ENCODE measurements at places on chromosomes 6 and 20.

- DNase-seq, result no peak
Measured at GRCh38 chr6:842141-842540, 149.2 kb upstream of the EXOC2 start.

GRCh38 chr20:39676857-39677391 is 714.8 kb downstream of the DHX35 start:
- no peak for DNase-seq

DNA sequence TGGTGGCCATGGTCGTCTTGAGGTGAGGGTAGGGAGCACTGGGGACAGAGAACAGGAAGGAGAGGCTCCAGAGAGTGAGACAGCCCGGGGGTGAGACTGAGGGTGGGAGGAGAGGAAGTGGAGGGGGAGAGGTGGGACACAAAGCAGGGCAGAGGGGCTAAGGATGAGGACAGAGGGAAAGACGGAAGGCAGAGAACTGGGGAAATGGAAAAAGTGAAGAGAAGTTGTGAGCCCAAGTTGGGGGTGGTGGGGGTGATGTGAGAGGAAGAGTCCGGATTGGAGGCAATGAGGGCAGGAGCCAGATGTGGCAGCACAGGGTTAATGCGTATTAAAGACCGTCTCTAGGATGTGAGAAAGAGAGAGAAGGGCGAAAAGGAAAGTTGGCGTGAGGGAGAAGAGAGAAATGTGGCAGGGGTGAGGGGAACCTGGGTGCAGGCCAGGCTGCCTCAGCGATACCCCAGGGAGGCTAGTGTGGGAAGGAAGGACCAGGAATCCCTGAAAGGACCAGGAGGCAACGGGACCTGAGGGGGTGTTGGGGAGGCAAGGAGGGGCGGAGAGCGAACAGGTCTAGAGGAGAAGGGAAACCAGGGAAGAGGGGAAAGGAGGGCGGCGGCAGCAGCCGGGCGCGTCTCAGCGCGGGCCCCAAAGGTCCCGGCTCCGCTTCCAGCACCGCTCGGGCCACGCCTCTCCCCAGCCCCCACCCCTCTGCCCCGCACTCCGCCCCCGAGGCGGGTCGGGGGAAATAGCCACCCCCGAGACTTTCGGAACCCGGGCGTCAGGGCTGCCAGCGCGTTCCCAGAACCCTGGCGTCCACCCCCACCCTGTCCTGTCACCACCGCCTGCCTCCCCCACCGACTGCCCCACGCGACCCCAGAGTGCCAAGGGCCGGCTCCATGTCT is at the start of gene PPP1R18:
Gene PPP1R18 (minus strand): TSS at position 637 of the 899 bp plus-strand sequence. CDS start 627 bp downstream, at position 10.
- DNase-seq, result peak; percentile 63

GRCh38 chr20:23362392-23363256 is 642 bp downstream of the GZF1 start:
- DNase-seq, result peak; percentile 50

- DNase-seq, result no peak
Measured at GRCh38 chr6:125346926-125347563, 45.3 kb upstream of the HDDC2 start.

Data from effector memory CD8-positive, alpha-beta T cell (primary cell).